ENCODE measurements at places on chromosomes 4 and X.

DNA sequence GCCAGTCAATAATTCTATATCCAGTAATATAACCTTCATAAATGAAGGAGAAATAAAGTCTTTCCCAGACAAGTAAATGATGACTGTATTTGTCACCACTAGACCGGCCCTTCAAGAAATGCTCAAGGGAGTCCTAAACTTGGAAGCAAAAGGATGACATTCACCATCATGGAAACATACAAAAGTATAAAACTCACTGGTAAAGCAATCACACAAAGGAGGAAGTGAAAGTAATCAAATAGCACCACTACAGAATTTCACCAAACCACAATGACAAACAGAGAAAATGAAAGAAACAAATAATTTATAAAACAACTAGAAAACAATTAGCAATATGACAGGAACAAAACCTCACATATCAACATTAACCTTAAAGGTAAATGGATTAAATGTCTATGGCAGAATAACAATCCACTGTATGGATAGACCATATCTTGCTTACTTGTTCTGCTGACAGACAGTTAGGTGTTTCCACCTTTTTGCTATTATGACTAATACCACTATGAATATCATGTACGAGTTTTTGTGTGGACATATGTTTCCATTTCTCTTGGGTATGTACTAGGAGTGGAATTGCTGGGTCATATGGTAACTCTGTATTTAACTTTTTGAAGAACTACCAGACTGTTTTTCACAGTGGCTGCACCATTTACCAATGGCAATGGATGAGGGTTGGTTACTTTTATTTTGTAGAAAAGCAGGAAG, 44.9 kb downstream of the NAT8L start:
- no peak for DNase-seq

DNA sequence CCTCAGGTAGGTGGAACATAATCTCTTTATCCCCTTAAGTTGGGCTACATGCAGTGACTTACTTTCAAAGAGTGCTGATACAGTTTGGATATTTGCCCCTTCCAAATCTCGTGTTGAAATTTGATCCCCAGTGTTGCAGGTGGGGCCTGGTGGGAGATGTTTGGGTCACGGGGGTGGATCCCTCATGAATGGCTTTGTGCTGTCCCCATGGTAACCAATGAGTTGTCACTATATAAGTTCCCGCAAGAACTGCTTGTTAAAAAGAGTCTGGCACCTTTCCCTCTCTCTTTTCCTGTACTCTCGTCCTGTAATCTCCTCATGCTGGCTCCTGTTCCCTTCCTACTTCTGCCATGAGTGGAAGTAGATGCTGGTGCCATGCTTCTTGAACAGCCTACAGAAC, 71.3 kb downstream of the GLRA3 start:
- no peak for DNase-seq

DNA sequence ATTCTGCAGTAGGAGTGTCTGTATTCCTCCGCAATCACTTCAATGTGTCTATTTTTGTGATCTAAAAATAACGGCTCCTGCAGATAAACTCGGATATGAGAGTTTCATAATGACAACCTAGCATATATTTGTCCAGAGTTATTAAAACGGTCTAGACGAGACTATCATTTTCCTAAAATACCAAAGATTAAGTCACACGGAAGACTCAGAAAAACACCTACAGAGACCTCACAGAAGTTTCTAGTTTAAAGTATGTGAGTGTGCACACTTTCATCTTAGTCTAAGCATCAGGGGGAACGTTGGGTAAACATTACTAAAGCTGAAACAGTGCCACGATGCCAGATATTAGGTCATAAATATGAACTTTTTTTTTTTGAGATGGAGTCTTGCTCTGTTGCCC, 156.9 kb downstream of the AFAP1 start:
- no peak for DNase-seq

- no peak for DNase-seq
Measured at GRCh38 chr4:144176476-144176875, 36.0 kb upstream of the GYPA start.

GRCh38 chrX:19776753-19777152, 110.6 kb downstream of the SH3KBP1 start:
- no peak for DNase-seq

DNA sequence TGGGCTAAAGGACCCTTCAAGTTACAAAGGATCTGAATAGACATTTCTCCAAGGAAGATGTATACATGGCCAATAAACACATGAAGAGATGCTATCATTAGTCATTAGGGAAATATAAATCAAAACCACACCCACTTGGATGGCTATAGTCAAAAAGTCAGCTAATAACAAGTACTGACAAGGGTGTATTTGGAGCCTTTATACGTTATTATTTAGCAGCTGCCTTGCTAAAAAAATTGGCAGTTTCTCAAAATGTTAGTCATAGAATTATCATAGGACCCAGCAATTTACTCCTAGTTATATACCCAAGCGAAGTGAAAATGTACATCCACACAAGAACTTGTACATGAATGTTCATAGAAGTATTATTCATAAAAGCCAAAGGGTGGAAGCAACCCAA, 112.7 kb upstream of the DUSP21 start:
- DNase-seq: no peak

DNA sequence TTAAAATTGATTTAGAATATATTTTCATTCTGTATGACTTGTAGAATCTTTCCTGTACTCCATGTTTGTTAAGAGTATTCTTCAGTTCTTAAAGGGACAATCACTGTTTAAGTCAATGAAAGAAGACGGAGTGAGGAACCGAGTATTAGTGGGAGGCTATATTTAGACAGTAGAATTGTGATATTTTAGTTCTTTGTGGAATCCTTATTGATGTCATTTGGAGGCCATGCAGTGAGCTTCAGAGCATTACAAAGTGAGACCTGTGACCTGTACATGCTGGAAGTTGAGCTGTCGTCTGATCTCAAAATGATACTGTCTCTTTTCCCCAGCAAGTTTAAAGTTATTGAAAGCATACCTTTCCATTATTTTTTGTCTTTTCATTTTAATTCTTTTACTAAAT, 394.7 kb downstream of the GALNTL6 start:
- no peak for DNase-seq

- DNase-seq: no peak
Measured at GRCh38 chr4:52968241-52968640, 106.1 kb downstream of the RASL11B start.

GRCh38 chr4:153733751-153734448, 25.9 kb downstream of the RNF175 start:
- no peak for DNase-seq

- no peak for DNase-seq
Measured at GRCh38 chr4:40301603-40302002, 33.5 kb upstream of the CHRNA9 start.

GRCh38 chr4:137819964-137820383, 287.7 kb upstream of the PCDH18 start:
- DNase-seq: no peak

GRCh38 chr4:73788411-73788810, 48.0 kb downstream of the CXCL8 start:
- DNase-seq: no peak

GRCh38 chr4:681736-682451, 7.1 kb downstream of the SLC49A3 start:
- no peak for DNase-seq

- DNase-seq: no peak
Measured at GRCh38 chr4:38004062-38004461, 43.9 kb downstream of the PTTG2 start.

DNA sequence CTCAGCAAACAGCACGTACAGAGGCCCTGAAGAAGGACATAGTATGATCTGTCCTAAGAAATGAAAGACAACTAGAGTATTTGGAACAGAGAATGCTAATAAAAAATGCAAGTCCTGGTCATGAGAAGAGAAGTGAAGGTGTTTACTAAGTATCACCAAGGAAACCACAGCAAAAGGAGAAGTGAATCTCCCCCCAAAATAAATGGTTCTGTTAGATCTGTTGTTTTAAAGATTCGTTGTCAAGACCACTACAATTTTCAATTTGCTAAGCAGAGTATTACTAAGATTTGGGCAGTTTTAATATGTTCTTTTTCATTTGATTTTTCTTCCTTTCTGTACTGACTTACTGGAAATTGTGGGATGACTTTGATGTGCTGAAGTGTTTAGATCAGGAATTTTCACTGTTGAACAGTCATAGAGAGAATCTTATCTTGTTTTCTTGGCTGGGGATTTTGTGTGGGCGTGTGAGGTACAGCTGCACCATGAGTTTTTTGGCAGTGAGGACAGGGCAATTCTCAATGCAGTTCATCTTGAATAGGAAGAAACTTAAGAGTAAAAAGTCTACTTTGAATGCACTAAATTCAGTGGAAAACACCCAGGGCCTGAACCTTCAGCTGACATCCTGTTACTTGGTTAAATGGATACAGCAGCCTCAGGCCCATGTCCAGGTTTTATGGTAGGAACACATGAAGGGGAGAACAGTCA, 132.2 kb downstream of the STIM2 start:
- no peak for DNase-seq

DNA sequence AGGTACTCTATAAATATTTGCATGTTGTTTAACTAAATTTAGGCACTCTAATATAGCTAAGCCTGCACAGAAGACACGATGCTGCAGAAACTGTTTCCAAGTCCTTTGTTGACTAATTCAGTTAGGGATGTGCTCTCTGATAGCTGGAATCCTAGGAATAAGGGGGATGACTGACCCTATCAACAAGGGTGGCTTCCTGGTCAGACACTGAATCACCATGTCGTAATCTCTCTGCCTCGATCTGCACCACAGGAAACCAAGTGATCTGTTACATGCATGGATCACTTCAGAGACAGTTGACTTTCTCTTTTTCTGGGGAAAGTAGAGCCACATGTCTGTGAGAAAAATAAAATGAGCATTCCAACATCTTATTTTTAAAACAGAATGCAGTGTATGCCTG, 169.1 kb downstream of the GUCY2F start:
- DNase-seq: no peak

GRCh38 chrX:108299101-108299591, 139.1 kb downstream of the COL4A6 start:
- DNase-seq: no peak

GRCh38 chr4:184755278-184755677, 21.4 kb upstream of the CENPU start:
- no peak for DNase-seq

DNA sequence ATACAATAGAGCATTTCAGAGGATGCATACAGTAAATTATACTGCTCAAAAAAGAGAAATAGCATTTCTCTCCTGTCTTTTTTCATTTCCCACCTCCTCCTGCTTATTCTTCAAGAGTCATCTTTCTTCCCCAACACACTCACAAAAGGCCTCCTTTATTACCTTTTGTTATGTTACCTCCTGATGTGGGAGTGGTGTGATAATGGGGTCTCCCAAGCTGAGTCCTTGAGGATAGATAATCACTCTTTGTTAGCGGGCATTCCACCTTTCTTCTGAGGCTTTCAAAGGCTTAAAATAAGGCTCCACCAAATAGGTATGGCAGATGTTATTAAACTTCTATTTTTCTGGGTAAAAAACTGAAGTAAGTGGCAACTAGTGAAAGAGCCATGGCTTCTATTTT, 159.8 kb downstream of the CPEB2 start:
- DNase-seq: no peak

DNA sequence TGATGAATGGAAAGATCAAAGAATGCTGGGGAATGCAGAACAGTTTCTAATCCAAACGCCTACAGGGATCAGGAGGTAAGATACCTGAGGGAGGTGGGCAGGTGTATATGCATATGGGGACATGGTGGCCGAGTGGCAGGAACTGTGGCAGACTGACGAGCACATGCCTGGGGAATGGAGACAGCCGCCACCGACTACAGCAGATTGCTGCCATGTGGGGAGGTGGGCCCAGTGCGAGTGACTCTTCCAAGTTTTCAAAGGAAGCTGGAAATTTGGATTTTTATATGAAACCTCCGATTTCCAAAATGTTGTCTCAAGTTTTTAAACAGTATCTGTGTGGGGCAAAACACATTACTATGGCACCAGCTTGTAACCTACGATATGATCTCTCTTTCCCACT, 9.9 kb downstream of the ZNF827 start:
- no peak for DNase-seq

DNA sequence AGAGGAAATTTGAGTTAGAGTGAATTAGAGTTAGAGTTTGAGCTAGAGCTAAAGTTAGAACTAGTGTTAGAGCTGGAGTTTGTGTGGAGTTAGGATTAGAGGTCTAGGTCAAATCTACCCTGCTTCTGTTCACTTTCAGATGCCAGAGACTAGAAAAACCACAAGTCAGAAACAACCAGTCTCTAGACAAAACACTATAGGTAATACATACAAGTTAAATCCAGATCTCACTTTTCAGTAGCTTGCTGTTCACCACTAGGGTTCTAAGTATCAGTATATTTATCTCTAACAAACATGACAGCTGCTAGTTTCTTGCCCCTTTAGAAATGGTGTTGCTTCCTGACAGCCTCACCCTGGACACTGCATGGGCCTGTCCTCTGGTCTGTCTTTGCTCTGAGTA, 300.7 kb downstream of the ARAP2 start:
- no peak for DNase-seq

GRCh38 chrX:130575831-130576389, 174.1 kb downstream of the RBMX2 start:
- no peak for DNase-seq

GRCh38 chrX:19889582-19890342, 2.4 kb upstream of the SH3KBP1 start:
- DNase-seq: no peak

GRCh38 chr4:2804449-2804972, 11.6 kb downstream of the SH3BP2 start:
- DNase-seq: no peak

DNA sequence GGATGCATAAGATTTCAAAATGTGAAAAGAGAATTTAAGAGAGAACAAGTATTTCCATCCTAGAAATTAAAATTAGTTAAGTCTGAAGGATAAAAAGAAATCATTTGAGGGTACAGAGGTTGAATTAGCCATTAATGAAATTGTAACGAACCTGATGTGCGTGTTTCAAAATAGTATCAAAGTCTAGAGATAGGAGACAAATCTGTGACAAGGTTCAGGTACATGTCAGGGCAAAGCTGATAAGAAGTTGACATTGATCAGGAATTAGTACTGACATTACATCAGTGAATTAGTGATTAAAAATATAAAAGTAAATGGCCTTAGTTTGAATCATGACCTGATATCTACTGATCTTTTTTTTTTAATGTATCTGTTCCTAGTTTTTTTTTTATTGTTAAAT, 62.3 kb downstream of the UGT2B10 start:
- DNase-seq: no peak

GRCh38 chr4:89586318-89586717, 250.6 kb downstream of the SNCA start:
- no peak for DNase-seq

- DNase-seq: no peak
Measured at GRCh38 chrX:45762699-45763647, 562.3 kb upstream of the DIPK2B start.

All from cortex of kidney (tissue), 1 donor.